ENCODE measurements at places on chromosomes 1 and 21.
A peak's percentile ranks its signal among the peaks of the same experiment; 100 is the strongest.

GRCh38 chr1:7607097-7607496 lies 164.0 kb upstream of the VAMP3 start:
- DNase-seq = no peak

DNA sequence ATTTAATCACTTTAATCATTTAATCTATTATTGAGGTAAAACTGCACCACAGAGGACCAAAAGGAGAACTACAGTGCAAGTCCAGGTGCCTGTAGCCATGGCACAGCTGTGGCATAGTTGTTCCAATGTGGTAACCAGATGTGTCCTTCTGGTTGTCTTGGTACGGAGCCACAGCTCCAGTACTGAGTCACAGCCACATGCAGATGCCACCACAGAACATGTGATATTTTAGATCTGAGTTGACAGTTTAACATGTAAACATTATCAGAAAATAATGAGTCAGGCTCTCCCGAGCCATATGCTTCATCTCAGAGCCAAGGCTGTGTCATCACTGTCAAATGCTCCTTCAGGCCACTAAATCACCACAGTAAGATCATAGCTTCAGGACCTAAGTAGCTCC lies 56.4 kb upstream of the RGS7 start:
- no peak for DNase-seq

GRCh38 chr1:24009406-24009805 lies 29.3 kb upstream of the SRSF10 start:
- no peak for DNase-seq

DNA sequence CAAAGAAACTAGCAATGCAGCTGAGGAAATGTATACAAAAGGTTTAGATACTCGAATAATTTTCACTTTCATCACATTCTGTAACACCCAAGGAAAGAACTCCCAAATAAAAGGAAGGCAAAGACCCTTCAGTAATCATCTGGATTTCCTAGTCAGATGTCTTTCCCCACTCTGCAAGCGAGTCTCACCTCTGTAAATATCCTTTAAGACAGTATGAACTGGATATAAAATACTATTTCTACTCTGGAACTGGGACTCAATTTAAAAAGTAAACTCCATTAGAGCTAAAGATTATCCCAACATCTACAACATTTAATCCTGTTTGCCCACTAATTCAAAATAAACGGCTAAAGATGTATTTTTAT lies 27.0 kb downstream of the C2CD2 start:
- no peak for DNase-seq

- no peak for DNase-seq
Measured at GRCh38 chr1:21152423-21153100, 24.1 kb downstream of the EIF4G3 start.

DNA sequence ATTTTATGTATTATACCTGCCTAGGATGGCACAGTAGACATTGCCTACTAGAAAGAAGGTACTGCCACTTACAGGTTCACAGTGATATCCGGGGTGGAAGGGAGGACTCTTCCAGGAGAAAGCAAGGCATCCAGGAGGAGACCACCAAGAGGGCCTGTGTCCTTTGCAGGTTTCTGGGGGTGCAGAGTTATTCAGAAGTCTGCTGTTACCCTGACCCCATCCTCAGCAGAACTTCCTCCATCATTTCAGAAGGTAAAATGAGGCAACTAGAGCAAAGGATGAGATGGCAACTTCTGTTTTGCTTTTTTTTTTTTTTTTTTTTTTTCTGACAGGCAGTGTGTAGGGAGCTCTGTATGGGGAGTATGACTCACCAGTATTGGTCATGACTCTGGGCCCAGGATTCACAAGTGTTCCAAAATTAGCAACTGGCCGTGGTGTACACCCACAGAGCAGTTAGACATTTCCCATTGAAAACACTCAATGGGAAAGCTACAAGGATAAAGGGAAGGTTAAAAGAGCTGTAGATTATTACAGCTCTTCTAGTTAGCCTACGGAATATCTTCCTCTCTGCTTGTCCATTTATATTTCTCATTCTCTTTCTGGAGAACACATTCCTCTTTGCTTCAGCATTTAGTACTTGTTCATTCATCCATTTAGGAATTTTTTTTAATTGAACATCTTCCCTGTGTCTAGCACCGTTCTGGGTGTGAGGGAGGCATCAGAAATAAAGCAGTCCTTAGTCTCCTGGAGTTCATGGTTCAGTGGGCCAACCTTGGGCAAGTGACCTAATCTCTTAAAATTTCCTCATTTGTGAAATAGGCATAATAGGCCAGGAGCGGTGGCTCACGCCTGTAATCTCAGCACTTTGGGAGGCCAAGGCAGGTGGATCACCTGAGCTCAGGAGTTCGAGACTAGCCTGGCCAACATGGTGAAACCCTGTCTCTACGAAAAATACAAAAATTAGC lies 50.5 kb upstream of the PPP2R5A start:
- no peak for DNase-seq

- no peak for DNase-seq
Measured at GRCh38 chr1:81463936-81464837, 336.5 kb upstream of the ADGRL2 start.

DNA sequence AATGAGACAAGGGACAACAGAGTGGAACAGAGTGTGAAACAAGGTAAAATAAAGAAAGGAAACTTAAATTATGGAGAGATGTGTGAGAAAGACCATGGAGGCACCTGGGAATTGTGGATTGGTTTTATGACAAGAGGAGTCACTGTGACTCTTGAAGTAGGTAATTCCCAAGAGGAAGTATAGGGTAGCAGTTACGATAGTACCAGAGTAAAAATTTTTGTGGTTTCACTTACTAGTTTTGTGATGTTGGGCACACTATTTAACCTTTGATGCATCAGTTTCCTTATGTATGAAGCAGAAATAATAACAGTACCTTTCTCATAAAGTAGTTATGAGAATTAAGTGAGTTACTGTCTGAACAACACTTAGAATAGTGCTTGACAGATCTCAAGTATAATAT lies 267.9 kb upstream of the DPYD start:
- DNase-seq = no peak

DNA sequence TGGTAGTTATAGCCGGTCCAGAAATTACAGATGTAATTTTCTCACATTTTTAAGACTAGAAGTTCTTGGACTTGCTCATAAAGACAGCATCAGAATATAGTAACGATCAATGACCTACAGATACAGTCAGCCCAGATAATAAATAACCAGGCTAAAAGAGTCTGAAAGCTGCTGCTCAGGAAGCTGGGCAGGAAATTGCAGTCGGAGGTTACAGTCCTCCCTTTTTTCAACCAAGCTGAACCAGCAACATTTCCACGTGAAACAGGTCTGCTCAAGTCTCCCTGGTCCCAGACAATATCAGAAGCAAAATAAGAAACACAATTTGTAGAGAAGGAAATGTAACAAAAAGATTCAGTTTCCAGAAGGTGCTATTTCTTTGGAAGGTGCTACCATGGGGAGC lies 457.4 kb downstream of the SIPA1L2 start:
- DNase-seq = no peak

DNA sequence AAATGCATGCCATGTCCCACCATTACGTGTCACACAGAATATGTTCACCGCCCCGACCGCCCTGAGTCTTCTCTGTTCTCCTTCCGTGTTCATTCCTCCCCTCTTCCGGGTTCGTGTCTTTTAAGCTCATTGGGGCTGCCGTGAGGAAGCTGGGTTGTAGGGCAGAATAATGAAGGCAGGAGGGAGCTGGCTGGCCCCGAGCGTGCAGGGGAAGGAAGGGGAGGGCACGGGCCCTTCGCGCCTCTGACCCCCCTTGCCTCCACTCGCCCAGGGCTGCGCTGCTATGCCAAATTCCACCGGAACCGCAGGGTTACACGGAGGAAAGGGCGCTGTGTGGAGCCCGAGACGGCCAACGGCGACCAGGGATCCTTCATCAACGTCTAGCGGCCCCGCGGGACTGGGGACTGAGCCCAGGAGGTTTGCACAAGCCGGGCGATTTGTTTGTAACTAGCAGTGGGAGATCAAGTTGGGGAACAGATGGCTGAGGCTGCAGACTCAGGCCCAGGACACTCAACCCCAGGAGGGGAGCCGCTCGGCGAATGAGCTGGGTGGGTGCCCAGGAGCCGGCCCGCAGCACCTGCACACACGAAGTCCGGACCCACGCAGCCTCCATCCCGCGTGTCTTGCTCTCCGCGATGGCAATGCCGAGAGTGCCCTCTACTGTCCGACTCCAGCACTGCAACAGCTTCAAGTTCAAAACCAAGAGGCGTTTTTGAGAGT lies 16.5 kb upstream of the AGTRAP start:
- DNase-seq = peak; percentile 58

- DNase-seq = no peak
Measured at GRCh38 chr1:60152891-60153290, 79.3 kb upstream of the C1orf87 start.

GRCh38 chr1:165876121-165876520 lies 48.7 kb downstream of the UCK2 start:
- DNase-seq = no peak

DNA sequence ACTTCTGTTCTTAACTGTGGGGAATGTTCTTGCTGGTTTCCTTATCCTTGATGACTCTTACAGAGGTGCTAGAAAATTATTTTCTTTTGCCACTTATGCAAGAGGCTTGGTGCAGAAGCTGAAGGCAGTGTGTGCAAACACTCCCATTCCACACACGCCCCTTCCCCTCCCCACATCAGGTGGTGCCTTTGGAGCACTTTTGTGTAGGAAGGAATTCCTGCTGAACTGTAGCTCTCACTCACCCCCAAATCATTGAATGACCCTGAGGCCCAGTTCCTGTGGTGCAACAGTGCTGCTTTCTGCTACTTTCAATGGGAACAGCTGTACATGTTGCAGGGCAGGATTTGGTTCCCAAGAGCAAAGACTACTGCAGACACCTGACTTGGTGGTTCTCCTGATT lies 101.8 kb downstream of the CD247 start:
- DNase-seq = no peak

- no peak for DNase-seq
Measured at GRCh38 chr21:32046191-32046590, 173.4 kb downstream of the HUNK start.

GRCh38 chr1:174639461-174639860 lies 191.7 kb downstream of the GPR52 start:
- DNase-seq = no peak

DNA sequence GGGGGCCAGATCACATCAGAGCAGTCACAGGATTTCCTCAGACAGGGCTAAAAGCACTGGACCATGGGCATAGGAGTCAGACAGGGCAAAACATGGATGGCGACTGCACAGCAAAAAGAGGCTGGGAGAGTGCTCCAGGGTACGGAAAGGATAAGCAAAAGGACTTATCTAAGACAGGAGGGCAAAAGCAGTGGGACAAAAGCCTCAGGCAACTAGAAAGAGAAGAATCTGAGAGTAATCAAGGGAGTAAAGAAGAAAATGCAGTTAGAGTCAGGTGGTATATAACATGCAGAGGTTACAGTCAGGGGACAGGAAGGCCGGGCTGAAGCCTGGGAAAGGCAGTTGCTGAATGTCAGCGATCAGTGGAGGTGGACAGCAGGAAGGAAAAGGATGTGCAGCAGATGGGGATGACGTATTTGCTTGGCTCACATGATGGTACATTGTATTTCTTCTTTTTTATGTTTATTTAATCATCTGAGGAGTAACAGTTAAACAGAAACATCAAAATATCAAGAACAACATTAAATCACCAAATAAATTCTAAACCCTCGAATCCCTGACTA lies 63.1 kb upstream of the CNN3 start:
- DNase-seq = no peak

GRCh38 chr21:46543306-46543705 lies 61.6 kb downstream of the S100B start:
- DNase-seq = no peak

- DNase-seq = peak; percentile 29
Measured at GRCh38 chr1:234309598-234310459, 63.4 kb upstream of the COA6 start.

GRCh38 chr21:42038826-42039425 lies 28.8 kb upstream of the ZBTB21 start:
- DNase-seq = no peak

DNA sequence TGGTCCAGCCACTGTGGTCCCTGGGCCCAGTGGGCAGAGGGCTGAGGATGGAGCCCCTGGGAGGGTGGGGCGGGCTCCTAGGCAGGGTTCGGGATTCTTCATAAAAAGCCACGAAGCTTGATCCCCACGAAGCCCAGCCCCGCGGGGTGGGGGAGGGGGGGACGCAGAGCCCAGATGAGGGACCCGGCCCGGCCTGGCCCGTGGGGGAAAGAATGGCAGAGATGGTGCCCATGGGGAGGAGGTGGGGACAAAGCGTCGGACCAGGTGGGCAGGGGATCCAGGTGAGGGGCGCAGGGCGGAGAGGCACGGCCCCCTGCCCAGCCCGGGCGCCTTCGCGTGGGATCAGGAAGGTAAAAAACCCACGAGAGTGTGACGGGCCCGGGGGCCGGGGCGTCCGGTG lies 6.0 kb upstream of the SMIM12 start:
- no peak for DNase-seq

GRCh38 chr1:231000639-231001038 lies 21.7 kb downstream of the ARV1 start:
- DNase-seq = no peak

- DNase-seq = no peak
Measured at GRCh38 chr1:201983380-201983805, 945 bp downstream of the RNPEP start.

DNA sequence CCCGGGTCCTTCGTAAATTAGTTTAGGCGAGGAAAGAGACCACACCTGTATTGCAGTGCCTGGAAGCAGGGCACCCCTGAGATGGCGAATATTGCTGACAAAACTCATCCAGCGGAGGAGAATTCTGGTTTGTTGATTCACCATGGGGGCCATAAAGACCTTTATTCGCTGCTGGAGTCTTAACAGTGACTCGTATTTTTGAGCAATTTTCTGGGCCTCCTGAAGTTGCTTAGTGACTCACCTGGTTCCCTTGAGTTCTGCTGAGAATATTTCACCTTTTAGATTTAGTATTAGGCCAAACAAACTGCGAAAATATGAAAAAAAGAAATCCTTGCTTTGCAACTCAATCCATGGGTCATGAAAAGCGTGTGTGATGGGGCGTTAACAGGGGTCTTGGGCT lies 20.6 kb upstream of the H6PD start:
- DNase-seq = no peak

DNA sequence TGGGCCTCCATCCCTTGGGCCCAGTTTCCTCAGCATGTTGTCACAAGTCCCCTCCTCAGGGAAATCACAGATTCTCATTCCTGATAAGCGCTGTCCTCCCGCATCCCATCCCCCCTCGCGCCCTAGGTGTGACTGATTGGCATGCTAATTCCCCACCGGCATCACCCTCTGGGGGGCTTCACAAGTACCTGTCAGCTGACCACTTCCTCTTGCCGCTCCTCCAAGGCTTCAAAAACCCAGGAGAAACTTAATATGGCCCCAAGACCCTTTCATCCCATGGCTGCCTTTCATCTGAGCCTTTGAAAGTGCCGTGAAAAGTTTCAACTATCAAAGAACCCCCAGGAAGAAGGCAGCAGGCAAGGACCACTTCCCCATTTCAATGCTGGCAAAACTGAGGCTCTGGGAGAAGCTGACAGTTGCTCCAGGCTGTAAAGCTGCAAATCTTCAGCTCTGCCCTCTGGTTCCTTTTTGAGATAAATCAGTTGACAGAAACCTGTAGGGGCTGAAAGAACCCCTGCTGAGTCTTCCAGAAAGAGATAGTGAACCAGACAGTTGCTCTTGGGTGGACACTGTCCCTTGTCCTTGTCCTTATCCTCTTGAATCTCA lies 12.8 kb upstream of the MIXL1 start:
- no peak for DNase-seq

All from stimulated activated CD8-positive, alpha-beta memory T cell treated with anti-CD3 and anti-CD28 coated beads, Interleukin-2, amount 100 ng/mL, for 48 hours (primary cell).